ENCODE measurements at places on chromosomes 16 and 17.
A peak's percentile ranks its signal among the peaks of the same experiment; 100 is the strongest.

GRCh38 chr16:77212741-77213541 is 13.7 kb downstream of the SYCE1L start:
- DNase-seq, result peak; percentile 68

DNA sequence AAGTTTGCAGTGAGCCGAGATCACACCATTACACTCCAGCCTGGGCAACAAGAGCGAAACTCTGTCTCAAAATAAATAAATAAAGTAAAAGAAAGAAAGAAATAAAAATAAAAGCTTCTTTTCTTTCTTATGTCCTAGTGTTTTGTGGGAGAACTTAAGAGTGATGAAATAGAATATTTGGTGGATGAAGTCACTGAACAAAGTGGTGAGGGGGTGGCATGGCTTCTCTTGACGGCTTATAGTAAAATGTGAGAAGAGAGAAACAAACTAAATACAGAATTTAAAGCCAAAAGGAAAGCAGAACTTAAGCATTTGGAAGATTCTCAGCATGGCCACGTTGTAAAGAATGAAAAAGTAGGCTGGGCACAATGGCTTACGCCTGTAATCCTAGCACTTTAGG is 15.3 kb downstream of the SGF29 start:
- DNase-seq, result no peak

- no peak for DNase-seq
These were observed 1.2 kb downstream of the LLGL2 start for GRCh38 chr17:75526555-75527270.

- DNase-seq, result no peak
These were observed 469 bp upstream of the MSLN start for GRCh38 chr16:760065-760464.
